ENCODE measurements at places on chromosomes 16 and 17.

DNA sequence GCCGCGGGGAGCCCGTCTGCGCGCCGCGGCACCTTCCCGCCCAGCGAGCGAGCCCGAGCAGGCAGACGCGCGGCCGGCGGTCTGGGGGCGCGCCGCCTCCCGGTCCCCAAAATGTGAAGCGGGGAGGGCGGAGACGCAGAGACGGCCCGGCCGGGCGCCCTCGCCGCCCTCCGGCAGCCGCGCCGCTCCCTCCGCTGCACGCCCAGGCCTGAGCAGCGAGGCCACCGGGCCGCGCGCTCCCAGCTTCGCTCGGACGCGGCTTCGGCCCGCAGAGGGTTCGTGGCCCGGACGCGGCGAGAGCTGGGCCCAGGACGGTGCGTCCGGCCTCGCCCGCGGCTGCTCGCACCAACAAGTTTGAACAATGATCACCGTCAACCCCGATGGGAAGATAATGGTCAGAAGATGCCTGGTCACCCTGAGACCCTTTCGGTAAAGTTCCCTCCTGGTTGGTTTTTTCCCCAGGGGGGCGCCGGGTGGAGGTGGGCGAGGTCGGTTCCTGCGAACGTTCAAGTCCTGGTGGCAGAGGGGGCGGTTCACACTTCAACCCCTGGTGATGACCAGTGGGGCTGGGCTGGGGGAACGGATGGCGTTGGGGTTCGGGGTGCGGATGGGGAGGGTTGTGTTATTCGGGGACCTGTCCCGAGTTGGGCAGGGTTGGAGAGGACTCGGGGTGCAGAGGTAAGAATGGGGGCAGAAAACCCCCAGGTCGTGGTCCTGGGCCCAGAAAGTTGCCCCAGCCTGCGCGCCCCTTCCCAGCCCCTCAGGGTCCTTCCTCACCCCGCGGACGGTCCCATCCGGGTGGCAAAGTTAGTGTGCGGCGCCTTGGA, 678 bp downstream of the MGAT5B start:
- H3K4me1 ChIP-seq: peaks cover 26% of the 10 kb centered on the region
- no peak for DNase-seq
- no peak overlapping the region for H3K4me3 ChIP-seq
- peaks cover 8% of the 10 kb centered on the region for H3K27me3 ChIP-seq
- no peaks in the 10 kb centered on the region for H3K36me3 ChIP-seq

- H3K27me3 ChIP-seq: no peaks in the 10 kb centered on the region
- no peak for DNase-seq
- peaks cover 23% of the 10 kb centered on the region for H3K4me1 ChIP-seq
- no peak overlapping the region for H3K27ac ChIP-seq
- peaks cover 23% of the 10 kb centered on the region for H3K36me3 ChIP-seq
- H3K4me3 ChIP-seq: no peak overlapping the region
These were observed 3.7 kb upstream of the UNC13D start for GRCh38 chr17:75847614-75848522.

DNA sequence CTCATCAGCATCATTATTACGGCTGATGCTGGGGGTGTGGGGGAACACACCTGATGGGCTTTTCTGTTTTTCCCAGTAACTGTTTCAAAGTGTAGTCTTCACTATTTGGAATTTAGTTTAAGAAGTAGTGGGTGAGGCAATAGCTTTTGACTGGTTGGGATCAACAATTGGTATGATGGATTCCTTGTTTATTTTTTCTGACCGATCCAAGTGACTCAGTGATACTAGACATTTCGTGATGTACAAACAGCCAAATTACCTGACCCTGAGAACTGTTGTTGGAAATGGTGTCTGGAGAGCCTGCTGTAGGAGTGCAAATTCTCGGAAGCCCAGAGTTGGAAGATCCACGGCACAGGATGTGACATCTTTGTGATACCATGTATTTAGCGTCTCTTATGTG, 204.2 kb downstream of the PRKCA start:
- peaks cover 76% of the 10 kb centered on the region for H3K4me1 ChIP-seq
- no peak for DNase-seq
- peak overlapping the region; percentile 87 for H3K27ac ChIP-seq
- no peak overlapping the region for H3K4me3 ChIP-seq
- H3K36me3 ChIP-seq: no peaks in the 10 kb centered on the region

DNA sequence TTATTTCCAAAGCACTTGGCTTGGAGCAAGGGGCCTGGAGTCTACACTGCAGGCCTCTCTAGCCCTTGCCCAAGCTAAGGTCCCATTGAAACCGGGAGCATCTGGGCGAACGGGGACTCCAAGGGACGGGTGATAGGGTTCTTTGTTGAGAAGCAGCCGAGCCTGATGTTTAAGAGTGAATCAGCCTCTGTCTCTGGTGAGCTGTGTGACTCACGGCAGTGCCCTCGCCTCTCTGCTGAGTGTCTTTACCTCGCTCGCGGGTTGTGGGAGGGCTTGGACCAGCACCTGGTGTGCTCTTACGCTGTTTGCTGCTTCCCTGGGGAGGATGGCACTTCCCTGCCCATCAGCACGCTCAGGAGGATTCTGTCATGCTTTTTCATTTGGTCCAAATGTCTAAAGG, 1.3 kb downstream of the HGS start:
- H3K27me3 ChIP-seq: no peaks in the 10 kb centered on the region
- H3K4me3 ChIP-seq: peak overlapping the region; percentile 89
- peaks cover 15% of the 10 kb centered on the region for H3K36me3 ChIP-seq
- no peak for DNase-seq
- H3K27ac ChIP-seq: peak overlapping the region; percentile 96

GRCh38 chr16:84712801-84713775, 13.3 kb downstream of the USP10 start:
- peaks cover 13% of the 10 kb centered on the region for H3K4me1 ChIP-seq
- H3K36me3 ChIP-seq: no peaks in the 10 kb centered on the region
- no peak for DNase-seq

GRCh38 chr17:79802736-79803420, 6.0 kb upstream of the CBX8 start:
- no peak overlapping the region for H3K27ac ChIP-seq
- no peak for DNase-seq

All from chondrocyte (in vitro differentiated cells).